ENCODE measurements at places on chromosomes 1 and 21.

GRCh38 chr1:212600980-212601379 lies 7.6 kb upstream of the ATF3 start:
- no peak for DNase-seq

DNA sequence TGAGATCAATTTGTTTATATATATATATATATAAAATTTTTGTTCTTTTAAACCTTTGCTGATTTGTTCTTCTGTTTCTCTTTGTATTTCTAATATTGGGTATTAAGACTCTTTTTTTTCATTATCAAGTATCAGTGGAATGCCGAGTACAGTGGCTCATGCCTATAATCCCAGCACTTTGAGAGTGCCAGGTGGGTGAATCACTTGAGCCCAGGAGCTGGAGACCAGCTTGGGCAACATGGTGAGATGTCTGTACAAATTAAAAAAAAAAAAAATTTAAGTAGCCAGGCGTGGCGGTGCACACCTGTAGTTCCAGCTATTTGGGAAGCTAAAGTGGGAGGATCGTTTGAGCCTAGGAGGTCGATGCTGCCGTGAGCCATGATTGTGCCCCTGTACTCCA lies 67.1 kb downstream of the MAST2 start:
- DNase-seq = no peak

DNA sequence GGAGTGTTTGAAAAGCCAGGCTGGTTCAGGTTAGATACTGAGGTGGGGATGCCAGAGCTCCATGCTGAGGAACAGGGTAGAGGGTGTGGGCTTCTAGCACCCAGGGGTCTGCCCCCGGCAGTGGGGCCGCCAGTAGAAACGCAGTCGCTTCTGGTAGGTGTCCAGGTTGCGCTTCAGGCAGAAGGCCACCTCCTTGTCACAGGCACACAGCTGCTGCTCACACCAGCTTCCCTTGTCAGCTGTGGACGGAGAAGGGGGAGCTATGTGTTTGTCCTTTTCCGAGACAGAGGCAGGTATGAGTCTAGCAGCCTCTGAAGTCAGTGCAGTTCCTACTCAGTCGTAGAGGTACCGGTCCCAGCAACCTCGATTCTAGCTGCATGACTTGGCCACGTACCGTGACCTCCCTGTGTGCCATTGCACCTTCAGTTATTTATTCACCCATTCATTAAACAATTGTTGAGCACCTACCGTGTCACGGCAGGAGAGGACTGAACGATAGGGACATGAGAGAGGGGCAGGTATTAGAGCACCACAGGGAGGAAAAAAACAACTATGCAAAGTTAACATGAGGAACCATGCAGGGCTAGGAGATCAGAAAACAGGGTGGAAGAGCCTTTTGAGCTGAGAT lies 5.2 kb downstream of the PLA2G2D start:
- DNase-seq = no peak

DNA sequence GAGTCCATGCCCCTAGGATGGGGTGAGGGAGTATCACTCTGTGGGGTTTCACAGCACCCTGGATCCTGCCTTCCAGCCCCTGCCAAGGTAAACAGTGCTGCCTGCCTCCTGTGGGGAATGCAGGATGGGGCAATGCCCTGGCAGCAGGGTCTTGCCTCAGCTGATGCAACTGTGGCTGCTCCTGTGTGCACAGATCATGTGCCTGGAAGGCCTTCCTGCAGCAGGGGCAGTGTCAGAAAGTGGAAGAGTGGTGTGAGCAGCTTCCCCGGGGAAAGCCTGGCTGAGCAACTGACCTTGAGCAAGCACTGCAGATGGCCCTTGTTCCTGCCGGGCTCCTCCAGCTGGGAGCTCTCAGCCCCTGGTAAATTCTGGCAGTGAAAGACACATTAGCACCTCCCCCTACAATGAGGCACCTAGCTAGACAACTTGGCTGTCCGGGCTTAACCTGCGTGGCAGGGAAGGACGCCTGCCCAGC lies 9.9 kb downstream of the TOR3A start:
- no peak for DNase-seq

DNA sequence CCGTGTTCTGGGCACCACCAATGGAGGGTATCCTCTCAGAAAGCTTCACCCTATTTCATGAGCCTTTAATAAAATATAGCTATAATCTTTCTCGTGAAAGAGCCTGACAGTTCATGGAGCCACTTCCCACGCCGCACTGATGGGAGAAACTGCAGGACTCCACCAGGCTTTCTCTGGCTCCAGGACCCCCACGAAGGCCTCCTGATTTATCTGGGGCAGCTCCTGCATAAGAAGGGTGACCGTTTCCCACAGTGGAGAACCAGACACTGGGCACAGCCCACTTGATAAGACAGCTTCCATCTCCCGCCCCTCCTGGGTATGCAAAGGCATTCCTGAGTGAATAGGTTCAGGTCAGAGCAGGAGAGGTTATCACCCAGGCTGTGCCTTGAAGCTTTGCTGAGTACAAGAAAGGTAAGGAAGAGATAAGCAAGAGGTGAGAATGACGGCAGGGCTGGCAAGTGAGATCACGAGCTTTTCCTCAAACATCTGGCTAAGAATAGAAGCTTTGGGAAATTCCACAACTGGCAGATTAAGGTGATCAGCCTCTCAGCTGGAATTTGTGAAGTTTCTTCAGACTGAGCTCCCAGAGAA lies 499.8 kb downstream of the KIF26B start:
- no peak for DNase-seq

GRCh38 chr1:204692325-204692840 lies 6.8 kb upstream of the LRRN2 start:
- DNase-seq = no peak

DNA sequence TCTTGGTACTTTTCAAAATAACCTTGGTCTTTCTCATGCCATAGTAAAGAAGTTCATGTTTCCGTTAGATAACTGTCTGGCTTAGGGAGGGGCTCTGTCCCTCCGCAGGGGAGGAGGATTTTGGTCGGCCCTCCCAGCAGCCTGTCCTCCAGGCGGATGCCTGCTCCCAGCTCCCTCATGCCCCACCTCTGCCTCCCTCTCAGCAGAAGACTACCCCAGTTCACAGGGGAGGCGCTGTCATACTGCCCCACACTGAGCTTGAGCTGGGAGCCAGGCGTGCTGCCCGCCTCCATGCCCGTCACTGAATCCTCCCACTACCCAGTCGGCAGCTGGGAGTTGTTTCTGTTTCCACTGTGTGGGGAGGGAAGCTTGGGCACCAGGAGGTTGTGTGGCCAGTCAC lies 127.3 kb downstream of the CAMTA1 start:
- no peak for DNase-seq

- DNase-seq = no peak
Measured at GRCh38 chr1:39105061-39105840, 79.1 kb downstream of the NDUFS5 start.

Measured in stimulated activated CD8-positive, alpha-beta memory T cell treated with anti-CD3 and anti-CD28 coated beads, Interleukin-4, amount 100 ng/mL, for 4 hours (primary cell).